ENCODE measurements at places on chromosomes 16 and 17.
A peak's percentile ranks its signal among the peaks of the same experiment; 100 is the strongest.

DNA sequence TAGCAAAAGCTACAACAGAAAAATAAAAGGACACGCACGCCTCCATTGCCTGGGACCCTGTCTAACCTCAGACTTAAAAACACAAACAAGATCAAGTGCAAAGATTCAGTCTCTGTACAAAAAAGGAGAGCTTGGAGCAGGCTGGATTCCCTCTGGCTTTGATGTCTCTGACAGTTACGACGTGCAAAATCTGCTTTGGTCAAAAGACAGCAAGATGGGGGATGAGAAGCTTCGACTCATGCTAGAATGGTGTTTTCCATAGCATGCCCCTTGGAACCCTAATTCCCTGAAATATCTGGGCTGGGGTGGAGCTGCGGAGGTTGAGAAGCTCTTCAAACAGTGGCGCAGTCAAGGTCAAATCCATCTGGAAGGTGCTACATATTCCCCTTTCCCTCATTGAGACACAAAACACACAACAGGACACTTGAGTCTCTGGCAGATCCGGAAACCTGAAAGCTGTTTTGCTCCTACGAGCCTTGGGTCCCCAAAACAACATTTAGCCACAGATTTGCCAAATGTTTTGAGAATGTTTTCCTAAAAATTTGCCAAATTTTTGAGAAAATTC, 9.1 kb downstream of the MYH11 start:
- DNase-seq: no peak

DNA sequence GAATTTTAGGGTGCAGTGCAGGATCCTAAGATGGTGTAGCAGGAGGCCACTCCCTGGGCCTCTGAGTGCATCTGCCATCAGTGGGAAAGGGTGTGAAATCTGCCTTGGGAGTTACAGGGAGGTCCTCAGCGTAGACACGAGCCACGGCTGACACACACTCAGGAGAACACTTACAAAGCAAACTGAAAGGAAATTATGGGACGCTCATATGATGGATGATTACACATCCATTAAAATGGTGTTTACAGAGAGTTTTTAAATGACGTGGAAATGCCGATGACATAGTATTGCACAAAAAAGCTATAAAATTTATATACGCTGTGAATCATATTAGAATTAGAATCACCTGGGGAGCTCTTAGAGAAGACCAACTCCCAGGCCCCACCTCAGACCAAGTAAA, 175.2 kb downstream of the CCDC182 start:
- DNase-seq: no peak

- DNase-seq: no peak
These were observed 13.3 kb downstream of the WIPI1 start for GRCh38 chr17:68443972-68444464.

GRCh38 chr16:86093801-86094750, 195.1 kb downstream of the IRF8 start:
- peak; percentile 12 for DNase-seq

GRCh38 chr17:35666967-35667532, 64.4 kb upstream of the RASL10B start:
- DNase-seq: no peak

DNA sequence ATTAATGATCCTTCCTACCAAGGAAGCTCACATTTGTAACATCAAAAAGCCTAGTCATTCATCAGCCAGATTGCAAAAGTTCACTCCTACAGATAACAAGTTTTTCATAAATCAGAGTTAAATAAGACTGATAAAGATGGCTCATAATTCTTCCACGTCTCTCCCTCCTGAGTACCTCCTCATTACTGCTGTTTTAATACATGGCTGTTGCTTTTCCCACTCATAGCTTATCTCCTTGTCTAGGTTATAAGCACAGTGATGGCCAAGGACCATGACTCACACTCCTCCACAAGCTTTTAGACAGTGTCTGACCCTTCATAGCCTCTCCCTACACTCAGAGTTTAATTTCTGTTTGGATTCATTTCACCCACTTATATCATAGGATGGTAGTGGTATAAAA, 100.9 kb upstream of the MON1B start:
- no peak for DNase-seq

GRCh38 chr16:14087590-14088154, 16.6 kb downstream of the MRTFB start:
- DNase-seq: no peak

DNA sequence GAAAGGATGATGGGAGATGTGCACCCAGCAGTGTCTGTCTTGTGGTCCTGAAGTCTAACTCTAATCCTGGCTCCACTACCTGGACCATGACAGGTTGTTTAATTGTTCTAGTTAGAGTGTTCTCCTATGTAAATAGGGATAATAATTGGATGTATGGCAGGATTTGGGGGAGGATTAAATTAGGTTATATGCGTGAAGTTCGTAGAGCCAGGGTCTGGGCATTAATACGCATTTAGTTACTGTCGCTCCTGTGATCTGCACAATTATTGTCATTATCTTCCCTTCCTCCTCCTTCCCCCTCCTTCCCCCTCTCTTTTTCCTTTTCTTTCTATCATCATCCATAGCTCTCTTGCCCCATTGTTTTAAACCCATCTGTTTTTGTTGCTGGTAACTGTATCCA, 210.3 kb downstream of the WWOX start:
- no peak for DNase-seq

DNA sequence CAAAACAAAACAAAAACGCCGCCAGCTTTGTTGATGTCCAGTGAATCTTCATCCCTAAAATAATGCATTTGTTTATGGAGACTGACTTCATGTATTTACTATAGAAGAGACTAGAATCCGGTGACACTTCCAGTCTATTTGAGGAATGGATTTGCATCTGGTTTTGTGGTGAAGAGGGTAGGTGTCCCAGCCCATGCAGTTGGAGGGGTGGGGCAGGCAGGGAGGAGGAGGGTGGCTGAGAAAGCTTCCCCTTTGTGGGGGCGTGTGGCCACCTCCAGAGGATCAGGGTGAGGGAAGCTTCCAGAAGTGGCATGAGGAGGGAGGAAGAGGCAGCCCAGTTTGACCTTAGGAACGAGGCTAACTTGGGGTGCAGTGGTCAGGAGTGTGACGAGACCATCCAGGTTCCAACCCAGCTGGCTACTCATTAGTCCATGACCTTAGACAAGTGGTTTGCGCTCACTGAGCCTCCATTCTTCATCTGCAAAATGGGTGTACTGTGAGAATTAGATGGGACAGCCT, 69.5 kb downstream of the CMIP start:
- DNase-seq: no peak

GRCh38 chr17:39151943-39152818, 744 bp upstream of the PLXDC1 start:
- DNase-seq: no peak

- no peak for DNase-seq
These were observed 395.8 kb downstream of the NPIPA8 start for GRCh38 chr16:17940584-17941364.

DNA sequence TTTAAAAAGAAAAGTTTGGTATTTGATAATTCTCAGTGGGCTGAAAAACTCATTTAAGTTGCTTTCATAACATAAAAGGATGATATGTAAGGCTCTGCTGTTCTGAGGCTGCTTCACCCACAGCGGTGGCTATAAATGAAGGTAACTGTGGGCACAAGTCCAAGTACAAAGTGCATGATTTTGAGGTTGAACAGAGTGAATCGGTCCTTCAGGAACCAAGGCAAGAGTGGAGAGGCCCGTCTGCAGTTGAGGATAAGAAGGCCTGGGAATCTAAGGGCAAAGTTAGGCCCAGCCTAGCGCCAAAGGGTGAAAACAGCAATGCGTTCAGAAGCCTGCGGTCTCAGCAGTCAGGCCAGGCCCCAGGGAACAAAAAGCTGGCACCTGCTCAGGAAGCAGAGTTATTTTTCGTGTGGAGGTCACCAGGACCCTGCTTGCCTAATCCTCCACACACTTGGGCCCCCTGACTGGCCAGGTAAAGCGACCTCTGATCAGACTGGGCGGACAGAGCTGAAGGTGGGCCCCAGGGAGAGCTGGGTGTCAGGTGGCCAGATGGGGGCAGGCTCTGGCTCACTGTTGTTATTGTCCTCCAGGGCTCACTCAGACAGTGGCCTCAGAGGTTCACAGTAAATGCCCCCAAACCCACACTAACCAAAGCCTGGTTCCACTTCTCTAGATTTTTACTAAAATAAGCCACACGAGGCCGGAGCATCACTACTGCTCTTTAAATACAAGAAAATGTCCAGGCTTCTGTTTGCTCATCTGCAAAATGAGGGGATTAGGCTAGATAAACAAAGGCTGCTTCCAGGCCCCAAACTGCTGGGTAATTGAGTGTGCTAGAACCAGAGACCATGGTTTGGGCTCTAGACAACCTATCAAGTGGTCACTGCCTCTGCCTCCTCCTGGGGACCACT, 46.5 kb downstream of the TEX2 start:
- no peak for DNase-seq

DNA sequence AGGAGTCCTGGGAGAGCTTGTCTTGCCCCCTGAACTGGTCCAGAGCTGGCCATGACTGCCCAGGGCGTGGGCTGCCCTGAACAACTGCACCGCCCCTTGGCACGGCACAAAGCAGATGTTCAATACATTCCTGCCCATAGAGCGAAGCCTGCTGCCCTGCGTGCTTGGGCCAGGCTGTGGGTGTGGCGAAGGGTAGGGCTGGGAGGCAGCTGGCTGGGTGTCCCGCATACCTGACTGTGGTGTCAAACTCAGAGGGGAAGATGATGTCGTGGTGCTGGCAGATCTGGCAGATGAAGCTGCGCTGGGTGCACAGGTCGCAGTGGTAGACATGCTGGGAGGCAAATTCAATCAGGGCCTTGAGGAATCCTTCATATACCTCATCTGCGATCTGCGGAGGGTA, 124.2 kb upstream of the SMURF2 start:
- no peak for DNase-seq

DNA sequence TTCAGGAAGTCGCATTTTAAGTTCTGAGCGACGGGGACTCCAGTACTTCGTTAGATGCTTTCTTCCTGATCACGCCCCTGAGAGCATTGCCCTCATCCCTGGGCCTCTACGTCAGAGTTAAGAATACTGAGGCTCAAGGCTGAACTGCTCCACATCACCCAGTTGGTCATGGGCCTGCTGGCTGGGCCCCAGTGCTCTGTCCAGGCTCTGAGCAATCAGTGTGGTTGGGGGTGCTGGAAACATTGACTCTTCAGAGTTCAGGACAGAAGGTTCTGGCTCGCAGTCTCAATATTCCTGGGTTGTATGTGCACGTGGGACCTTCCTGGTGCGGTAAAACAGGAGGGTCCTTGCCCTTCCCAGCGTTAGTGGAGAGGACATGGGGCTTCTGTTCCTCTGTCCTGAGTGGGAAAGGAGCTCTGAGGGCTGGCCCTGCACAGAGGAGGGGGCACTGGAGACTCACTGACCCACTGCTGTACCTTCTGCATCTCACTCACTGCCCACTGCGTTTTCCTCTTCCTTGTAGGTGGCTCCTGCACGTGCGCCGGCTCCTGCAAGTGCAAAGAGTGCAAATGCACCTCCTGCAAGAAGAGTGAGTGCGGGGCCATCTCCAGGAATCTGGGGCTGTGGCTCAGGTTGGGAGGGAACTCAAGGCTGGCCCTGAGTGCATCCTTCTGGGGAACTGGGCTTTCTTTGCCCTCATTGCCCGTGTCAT, 518 bp downstream of the MT1E start:
- DNase-seq: no peak

DNA sequence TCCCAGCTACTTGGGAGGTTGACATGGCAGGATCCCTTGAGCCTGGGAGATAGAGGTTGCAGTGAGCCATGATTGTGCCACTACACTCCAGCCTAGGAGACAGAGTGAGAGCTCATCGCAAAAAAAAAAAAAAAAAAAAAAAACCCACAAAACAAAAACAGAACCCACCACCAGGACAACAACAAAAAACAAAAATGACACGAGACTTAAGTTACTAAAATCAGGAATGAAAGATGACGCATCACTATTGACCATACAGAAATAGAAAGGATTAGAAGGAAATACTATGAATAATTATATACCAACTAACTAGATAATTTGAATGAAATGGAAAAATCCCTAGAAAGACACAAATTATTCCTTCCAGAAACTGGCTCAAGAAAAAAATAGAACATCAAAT, 432.4 kb upstream of the PMFBP1 start:
- DNase-seq: no peak

GRCh38 chr16:10624527-10624926, 44.1 kb upstream of the EMP2 start:
- no peak for DNase-seq

DNA sequence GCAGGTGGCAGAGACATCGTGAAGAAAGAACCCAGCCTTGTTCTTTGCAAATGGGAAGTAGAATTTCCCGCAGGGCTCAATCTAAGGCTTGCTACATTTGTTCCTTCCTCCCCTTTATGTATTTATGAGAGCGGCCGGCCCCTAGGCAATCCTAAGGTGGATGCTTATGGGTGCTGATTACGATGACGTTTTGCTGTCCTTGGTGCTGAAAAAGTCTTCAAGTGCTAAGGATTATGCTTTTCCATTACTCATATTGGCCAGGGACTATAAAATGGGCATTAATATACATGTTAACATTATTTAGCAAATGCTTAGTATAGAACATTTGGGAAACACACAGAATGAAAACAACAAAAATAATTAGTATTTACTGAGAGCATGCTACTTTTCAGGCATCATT, 313.3 kb upstream of the XYLT1 start:
- DNase-seq: no peak

DNA sequence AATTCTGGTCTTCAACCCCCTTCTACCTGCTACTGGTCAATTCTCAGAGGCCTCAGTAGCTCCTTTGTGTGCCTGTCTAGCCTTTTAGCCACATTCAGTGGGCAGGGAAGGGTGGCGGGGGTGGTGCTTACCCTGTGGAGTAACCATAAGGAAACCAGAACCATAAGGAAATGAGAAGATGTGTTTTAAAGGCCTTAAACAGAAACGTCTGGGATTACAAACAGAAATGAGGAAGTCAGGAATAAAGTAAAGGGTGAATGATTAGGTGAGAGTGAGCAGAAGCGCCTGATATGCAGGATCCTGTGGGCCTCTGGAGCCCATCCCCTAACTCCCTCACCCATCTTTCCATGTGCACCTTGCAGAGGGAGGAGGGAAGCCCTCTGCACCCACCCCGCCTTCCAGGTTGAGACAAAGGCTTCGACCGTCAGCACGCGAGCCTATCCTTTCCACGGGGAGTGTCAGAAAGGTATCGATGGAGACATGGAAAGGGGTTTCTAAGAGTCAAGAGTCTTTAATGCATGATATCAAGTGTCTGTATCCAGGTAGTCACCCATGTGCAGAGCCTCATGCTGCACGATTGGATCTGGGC, 20.4 kb downstream of the KIAA0513 start:
- no peak for DNase-seq

GRCh38 chr17:80262291-80262690, 1.6 kb downstream of the RNF213 start:
- DNase-seq: no peak

DNA sequence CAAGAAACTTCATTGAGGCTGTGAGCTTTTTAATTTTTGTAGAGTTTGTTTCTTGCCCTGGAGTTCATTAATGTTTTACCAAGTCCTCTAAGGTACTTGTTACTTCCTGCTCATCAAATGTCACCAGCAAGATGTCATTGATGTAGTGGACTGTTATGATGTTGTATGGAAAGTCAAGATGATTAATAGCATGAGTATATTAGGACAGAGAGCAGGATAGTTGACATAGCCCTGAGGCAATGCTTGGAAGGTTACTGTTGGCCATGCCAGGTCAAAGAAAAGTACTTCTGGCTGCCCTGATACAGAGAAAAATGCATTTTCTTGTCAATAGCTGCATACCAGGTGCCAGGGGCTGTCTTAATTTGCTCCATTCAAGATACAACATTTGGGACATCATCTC, 6.7 kb downstream of the KRTAP1-5 start:
- no peak for DNase-seq

GRCh38 chr16:1150511-1150982, 2.4 kb upstream of the CACNA1H start:
- DNase-seq: no peak

GRCh38 chr17:40915199-40915661, 22.2 kb downstream of the KRT23 start:
- no peak for DNase-seq
